Osteoblast (primary cell): ENCODE measurements at places on chromosomes 12 and 14. TPM values are rescaled to one million over a fixed set of nuclear protein-coding genes. Genes with fewer than 3 reads are reported as not detected.

GDF3 gene
- total RNA-seq, result not detected in 2 replicates

PLEKHD1 gene
- under 0.01 TPM in 2 replicates for total RNA-seq

ESR2 gene
- not detected in 2 replicates for total RNA-seq

OR6C75 gene
- total RNA-seq, result not detected in 2 replicates

SLCO1C1 gene
- total RNA-seq, result 0.36 TPM in 1 of 2 replicates, not detected in the other

NRIP2 gene
- 0.59 TPM in 1 of 2 replicates, not detected in the other for total RNA-seq

ABCD2 gene
- total RNA-seq, result under 0.01 TPM in 2 replicates

ACSM4 gene
- total RNA-seq, result not detected in 2 replicates

TPPP2 gene
- total RNA-seq, result not detected in 2 replicates

TMEM260 gene
- 15.6 and 16.5 TPM in 2 replicates for total RNA-seq

HCAR3 gene
- total RNA-seq, result not detected in 2 replicates

DNA sequence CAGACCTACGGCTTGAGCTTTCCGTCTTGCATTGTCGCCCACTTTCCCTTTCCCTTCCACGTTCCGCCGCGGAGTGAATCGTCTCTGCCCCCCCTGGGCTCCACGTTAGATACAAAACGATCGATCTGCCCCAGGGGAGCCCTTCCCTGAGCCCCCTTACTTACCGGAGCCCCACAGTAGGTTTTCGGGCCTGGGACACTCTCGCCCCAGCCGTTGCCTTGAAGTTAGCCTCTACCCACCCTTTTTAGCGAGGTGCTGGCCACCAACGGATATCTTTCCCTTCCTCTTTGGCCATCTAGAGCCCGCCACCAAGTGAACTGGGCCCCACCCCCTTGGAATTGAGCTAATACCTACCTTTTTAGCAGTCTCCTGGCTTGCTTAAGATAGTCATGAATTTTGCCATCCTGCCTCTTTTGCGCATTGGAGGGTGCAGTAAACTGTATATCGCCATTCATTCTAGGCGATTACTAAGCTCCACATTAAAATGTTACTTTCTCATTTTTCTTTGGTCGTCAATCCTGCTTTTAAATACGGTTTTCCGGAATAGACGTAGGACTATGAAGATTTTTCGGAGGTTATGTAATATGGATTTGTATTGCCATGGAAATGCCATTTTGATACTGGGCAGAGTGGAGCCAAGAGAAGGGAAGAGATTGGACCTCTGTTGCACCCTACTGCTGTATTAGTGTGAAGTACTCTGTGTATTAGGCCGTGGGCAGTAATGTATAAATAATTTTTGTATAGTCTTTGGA, 764 bp downstream of the RBM25 start:
- DNase-seq, result peak; percentile 79

GRCh38 chr14:86989285-86989684, 1003.7 kb downstream of the GALC start:
- DNase-seq, result no peak

- DNase-seq, result peak; percentile 87
Observed at GRCh38 chr14:68779761-68780323, 13.0 kb downstream of the ZFP36L1 start.

DNA sequence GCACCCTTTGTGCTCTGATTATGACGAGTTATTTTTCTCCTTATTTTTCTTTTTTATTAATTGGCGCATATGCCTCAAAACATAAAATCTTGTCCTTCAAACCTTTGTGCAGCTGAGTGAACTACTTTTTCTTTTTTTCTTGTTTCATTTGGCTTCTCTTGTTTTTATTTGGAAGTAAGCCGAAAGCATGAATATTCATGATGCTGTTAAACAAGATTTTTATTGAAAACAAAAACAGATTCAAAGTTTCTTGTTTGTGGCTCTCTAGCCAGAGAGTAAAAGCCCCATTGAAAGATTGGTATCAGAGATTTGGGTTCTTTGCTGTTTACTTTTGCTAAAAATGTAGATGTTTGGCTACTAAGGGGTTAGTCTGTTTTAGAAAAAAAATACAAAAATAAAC, 183.8 kb downstream of the TMEM132C start:
- DNase-seq, result no peak

- no peak for DNase-seq
Observed at GRCh38 chr12:65648461-65648860, 175.8 kb upstream of the HMGA2 start.

GRCh38 chr12:95474660-95474958, 657 bp downstream of the METAP2 start:
- DNase-seq, result peak; percentile 23

DNA sequence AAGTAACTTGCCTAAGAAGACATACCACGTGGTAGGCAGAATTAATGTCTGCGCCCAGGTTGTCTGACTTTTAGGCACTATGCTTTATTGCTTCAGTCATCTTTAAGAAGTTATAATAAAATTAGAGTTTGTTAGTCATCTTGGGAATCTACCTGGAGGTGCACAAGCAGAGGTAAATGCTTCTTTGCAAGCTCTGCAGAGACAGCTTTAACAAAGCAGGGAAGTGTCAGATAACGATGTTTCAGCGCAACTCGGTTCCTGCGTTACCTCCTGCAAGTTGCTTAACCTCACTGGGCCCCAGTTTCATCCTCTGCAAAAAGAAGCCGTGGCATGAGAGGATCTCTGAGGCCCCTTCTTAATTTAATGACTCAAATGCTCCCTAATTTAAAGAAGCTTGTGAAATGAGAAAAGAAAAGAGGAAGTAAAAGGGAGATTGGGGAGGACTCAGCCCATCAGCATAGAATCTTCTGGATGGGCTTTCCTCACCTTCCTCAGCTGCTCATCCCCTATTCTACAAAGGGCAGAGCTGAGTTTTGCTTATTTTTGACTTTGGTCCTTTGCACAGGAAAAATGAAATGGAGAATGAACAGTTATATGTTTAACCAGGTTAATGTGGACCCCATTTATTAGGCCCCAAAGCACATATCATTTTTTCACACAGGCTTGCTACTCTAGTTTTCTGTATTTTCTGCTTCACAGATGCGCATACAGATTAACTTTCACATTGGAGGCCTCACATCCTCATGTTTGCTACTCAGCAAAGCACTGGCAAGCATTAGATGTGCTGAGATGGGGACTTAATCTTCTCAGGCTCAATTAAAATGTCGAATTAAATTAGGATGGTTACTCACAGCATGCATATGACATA, 5.1 kb downstream of the ARHGDIB start:
- no peak for DNase-seq

DNA sequence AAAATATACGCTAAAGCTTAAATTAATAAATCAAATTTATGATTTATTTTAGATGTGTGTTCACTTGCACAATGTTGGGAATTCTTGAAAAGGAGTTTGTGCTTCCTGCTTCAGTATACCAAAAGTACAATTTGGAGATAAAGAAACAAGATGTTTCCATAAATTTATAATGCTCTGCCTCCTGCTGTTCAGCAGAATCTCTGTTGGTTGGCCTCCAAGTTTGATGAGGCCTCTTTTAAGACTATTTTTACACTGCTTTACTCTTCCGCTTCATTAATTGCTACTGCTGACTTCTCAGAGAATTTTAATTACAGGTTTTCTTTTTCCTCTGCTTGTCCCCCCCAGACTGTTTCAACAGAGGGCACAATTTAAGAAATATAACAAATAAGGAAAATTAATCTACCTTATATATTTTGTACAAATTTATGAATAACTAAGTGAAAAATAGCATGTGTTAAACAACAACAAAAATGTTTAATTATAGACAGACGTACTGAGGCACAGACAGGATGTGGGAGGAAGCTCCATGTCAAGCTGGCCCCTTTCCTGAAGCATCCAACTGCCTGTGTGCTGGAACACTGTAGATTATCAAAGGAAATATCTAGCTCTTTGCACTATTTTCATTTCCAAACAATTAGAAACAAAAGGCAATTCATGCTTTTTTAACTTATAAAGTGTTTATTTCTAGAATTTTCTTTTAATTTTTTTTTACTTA, 83.9 kb downstream of the PIK3C2G start:
- DNase-seq, result no peak

GRCh38 chr12:42039176-42039575, 105.5 kb downstream of the GXYLT1 start:
- peak; percentile 55 for DNase-seq

DNA sequence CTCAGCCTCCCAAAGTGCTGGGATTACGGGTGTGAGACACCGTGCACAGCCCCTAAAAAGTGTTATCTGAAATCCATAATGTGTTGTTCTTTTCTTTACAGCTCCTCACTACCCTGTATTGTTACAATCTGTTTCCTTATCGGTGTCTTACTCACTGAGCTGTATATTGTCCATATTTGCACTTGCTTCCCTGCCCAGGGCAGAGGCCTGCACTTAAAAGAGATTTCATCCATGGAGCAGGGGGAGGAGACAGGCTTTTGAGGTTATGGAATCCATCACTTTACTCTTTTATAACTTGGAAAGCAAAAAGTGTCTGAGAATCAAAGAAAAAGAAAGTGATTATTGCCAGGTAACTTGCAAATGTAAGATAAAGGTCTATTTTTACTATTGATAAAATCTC, 251.0 kb downstream of the DIO2 start:
- no peak for DNase-seq

DNA sequence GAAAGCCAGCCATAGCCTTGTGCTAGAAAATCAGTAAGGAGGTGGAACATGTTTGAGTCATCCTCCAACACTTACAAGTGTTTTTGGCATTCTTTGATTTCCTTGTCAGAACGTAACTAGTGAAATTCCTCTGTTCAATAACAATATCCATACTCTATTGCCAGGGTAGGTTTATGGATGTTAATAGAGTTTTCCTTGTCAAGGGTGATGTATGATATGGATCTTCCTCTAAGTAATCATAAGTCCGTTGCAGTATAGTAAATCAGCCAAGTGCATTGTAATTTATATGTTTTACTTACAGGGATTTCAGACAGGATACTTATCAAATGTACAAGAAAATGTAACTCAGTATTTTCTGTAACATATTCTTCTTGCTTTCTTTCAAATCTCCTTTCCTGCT, 19.4 kb downstream of the NAV3 start:
- DNase-seq, result no peak

GRCh38 chr12:572532-572899, 90.7 kb downstream of the NINJ2 start:
- no peak for DNase-seq

DNA sequence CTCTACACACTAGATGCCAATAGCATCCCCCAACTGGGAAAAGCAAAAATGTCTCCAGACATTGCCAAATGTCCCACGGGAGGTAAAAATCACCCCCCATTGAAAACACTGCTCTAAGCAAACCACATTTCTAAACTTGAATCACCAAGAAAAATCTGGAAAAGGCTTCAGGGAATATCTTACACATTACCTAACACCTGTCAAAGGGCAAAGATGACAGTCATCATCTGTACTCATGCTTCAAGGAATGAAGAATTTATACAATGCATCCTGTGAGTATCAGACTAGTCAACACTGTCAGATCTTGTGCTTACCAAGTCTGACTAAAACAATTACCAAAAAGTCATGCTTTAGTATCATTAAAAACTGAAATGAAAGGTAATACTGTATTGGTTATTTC, 161.6 kb upstream of the SOX5 start:
- DNase-seq, result no peak

GRCh38 chr12:45304514-45305178, 88.8 kb downstream of the ANO6 start:
- peak; percentile 42 for DNase-seq

DNA sequence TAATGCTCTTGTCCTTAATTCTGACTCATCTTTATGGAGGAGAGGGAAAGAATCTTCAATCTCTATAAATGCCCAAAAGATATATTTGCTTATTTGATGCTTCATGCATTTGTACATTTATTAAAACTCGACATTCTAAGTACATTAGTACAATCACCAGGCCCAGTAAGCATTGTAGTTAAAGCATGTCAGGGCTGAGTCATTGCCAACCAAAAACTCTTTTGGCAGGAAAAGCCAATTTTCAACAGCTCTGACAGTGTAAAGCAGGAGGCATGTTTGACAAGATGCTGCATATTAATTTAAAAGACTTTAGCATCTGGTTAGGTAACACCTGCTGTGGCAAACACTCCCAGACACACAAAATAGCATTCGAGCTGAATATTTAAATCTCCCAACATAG, 290.9 kb downstream of the PPFIA2 start:
- DNase-seq, result peak; percentile 38

GRCh38 chr12:114967151-114967550, 283.2 kb upstream of the TBX3 start:
- no peak for DNase-seq

GRCh38 chr14:101358320-101359125, 202.8 kb upstream of the DIO3 start:
- no peak for DNase-seq

DNA sequence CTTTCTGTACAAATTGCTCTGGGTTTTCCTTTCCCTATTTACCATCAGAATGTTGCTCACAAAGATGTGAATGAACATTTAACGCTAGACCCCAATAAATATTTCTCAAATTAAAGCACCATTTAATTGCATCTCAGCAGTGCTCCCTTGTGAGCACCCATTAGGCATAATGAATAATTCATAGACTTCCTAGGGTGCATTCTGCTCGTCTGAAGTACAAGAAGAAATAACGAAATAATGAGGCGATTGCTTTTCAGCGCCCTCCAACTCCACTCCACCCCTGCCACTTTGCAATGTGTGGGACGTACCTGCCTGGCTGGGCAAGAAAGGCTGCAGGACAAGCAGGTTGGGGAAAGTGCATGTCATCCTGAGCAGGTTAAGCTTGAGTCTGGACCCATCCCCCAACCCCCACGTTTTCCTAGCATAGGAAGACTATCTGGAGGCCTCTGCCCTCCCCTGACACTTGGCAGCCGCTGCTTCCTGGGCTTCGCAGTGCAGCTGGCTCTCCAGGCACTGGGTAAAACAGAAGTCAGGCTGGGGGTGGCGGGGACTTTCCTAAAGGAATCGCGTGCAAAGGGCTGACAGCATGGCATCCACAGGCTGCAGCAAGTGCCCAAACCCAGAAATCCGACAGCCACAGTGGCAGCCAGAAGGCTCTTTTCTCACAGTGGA, 253.7 kb downstream of the DUSP6 start:
- no peak for DNase-seq

DNA sequence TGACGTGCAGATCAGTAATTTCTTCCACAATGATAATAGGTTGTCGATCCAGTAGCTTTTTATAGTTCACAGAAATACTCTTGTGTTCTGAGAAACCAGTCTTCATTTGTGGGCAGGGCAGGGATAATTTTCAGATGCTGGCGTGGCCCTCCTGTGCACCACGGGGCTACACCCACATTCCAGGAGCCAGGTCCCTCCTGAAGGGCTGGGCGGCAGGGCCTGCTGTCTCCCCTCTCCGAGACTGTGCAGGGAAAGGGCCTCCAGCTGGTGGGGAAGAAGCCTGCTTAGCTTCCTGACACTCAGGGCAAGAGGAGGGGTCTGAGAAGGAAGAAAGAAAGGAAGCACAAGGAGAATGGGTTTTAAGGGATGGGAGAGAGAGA, 94.9 kb downstream of the ADGRD1 start:
- DNase-seq, result peak; percentile 34

DNA sequence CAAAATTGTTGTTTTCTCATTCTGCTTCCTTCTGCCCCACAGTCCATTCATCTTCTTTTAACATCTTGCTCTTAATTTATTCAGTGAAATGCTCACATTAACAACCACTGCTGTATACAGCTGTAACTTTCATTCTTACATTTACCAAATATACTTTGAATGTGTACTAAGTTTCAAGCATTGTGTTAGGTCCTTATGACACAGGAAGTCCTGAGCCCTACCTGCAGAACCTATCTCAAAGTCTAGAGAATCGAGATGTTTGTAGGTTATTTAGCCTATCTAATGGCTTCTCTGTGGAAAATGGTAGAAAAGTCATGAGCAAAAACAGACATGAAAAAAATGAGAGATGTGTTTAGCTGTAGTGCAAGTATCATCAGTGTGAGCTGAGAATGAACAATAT, 117.6 kb upstream of the MGAT4C start:
- no peak for DNase-seq
